ENCODE measurements at places on chromosomes 13 and 19.

DNA sequence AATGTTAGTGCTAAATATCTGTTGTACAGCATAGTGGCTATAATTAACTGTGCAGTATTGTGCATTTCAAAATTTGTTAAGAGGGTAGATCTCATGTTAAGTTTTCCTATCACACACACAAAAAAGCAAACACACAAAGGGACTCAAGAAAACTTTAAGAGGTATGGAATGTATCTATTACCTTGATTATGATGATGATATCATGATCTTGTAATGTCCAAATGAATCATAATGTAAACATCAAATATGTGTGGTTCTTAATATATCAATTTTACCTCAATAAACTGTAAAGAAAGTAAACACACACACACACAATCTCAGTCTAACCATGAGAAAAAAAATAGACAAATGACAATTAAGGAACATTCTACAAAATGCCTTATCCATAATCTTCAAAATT lies 934.6 kb downstream of the SLITRK1 start:
- no peak for DNase-seq

- DNase-seq = no peak
Observed at GRCh38 chr19:48735031-48735615, 5.3 kb downstream of the RASIP1 start.

DNA sequence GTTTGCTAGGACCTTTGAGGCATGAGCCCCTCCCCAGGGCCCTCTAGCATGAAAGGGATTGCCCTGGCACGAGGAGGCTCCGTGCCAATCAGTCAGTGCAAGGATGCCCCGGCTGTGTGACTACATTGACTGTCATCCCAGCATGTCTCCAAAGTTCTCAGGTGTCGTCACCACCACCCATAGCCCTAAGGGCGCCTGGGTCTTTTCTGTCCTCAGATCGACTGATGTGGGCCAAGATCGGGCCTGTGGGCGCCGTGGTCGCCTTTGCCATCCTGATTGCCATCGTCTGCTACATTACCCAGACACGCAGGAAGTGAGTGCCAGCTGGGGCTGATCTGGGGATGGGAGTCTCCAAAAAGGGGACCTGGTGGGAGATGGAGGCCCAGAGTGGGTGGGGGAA lies 18.4 kb downstream of the MAG start:
- DNase-seq = no peak

DNA sequence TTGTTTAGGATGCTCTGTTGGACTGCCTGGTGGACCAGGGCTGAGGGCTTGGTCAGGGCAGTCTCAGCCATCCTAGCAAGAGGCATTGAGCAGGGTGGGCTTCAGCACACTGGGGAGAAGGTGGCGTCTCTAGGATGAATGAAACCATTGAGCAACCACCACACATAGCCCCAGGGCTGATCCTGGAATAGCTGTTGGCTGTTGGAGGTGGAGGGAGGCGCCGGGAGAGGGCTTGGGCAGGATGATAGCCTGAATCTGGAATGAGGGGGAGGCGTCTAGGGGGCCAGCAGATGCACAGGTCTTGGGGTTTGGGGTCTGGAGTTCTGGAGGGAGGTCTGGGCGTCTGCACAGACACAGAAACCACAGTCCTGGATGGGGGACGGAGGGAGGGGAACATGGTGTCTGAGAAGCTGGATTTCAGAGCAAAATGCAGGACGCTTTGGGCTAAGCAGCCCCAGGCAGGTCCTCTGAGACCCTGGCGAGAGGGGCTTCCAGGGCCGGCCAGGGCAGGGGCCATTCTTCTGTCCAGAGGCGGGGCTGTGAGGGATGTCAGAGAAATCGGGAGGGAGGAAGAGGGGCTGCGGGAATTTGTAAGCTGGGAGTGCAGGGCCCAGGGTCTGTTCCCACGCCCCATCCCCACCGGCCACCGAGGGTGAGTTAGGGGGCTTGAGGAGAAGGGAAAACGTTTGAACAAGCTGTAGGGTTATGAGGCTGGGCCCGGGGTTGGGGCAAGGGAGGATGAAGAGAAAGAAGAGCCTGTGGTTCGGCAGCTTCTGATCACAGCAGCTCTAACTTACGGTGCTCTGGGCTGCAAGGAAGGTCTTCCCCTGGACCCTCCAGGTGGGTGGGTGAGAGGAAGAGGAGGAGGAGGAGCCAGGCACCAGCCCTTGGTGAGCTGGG lies 5.2 kb downstream of the TRAPPC5 start:
- no peak for DNase-seq

GRCh38 chr19:38211766-38212165 lies 12.3 kb downstream of the DPF1 start:
- DNase-seq = no peak

- no peak for DNase-seq
Observed at GRCh38 chr19:15631817-15632216, 8.9 kb upstream of the CYP4F3 start.

DNA sequence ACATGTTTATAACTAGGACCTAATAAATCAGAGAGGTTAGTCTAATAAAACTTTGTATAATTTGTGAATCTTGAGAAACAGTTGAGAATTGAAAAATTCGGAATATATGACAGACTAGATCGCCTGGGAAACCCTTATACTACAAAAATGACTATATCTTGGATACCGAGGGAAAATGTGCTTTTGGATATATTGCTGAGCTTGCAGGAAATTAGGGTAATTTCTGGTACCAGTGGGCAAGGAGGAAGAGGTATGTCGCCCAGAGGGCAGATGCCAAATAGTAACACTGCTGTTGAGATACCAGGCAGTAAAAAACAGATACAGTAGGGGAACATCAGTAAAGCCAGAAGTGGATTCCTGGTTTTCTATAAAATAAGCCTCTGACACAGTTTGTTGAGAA lies 17.3 kb downstream of the MPHOSPH8 start:
- DNase-seq = no peak

DNA sequence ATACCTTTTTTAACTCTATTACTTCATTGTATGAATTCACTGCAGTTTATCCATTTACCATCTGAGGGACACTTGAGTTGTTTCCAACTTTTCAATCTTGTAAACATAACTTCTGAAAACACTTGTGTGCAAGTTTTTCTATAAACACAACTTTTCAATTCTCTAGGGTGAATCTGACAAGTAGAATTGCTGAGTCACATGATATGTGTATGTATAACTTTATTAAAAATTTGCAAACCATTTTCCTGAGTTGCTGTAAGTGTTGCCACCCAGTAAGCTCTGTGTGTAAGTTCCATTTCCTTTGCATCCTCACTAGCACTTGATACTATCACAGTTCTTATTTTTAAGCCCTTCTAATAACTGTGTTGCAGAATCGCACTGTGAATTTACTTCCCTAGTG lies 1415.6 kb upstream of the ATXN8OS start:
- no peak for DNase-seq

DNA sequence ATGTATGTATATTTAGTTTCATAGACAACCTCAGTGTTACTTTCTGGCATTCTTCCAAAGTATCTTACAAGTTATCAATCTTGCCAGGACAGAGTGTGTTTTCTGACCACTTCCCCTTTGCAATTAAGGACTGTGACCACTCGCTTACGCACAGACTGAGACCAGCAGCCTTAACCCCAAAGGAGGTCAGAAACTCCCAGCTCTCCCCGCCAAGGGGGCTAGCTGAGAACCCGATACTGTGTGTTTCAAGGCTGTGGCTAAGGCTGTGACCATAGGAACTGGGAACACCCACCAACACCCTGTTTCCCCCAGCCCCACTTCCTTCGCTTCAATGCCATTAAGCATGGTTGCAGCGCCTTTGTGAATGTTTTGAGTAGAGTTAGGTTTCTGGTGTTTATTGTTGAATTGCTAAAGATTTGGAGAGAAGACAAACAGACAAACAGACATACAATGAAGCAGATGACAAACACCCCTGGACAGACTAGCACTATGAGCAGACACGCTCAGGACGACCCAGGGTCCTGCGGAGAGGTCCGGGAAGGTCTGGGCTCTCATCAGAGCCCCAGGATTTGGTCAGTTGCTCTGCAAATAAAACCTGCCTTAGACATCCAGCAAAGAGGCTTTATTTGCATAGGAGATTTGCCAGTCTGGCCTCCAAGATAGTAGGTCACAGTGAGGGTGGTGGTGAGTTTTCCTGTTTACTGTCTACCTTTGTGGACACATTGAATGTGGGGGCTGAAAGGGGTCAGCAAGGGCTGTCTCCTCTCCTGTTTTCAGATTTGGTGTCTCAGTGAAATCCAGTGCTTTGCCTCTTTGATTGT lies 25.0 kb upstream of the TNFSF11 start:
- DNase-seq = no peak

DNA sequence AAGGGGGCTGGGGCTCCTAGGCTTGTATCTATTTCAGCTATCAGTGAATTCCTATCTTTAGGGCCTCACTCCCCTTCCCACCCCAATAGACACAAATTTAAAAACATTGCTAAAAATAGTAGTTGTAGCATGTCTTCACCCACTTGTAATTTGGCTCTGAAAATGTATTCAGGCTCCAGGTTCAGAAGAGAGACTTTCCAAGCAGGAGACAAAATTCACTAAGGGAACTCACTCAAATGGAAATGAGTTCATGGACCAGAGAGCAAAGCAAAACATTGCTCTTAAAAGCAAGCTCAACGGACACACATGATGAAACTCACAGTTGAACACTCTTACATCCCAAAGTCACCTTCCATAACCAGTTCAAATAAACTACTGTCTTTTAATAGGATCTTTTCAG lies 36.8 kb downstream of the PHF11 start:
- DNase-seq = no peak

GRCh38 chr13:91072486-91072885 lies 275.0 kb upstream of the MIR17HG start:
- no peak for DNase-seq

DNA sequence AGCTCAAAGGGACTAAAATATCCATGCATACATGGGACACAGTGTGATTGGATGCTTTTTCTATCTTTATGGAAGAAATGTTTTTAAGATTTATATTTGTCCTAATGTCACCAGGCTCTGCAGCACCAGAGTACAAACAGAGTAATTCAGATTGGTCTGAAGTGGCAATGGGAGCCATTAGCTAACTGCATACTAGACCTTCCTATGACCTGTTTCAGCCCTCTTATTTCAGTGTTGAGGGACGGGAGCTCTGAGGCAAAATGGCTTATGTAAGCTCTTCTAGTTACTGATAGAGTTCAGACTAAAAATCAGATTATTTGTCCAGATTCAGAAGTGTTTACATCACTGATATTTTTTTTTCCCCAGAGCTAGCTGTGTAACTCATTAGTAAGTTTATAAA lies 4.9 kb downstream of the SLAIN1 start:
- no peak for DNase-seq

DNA sequence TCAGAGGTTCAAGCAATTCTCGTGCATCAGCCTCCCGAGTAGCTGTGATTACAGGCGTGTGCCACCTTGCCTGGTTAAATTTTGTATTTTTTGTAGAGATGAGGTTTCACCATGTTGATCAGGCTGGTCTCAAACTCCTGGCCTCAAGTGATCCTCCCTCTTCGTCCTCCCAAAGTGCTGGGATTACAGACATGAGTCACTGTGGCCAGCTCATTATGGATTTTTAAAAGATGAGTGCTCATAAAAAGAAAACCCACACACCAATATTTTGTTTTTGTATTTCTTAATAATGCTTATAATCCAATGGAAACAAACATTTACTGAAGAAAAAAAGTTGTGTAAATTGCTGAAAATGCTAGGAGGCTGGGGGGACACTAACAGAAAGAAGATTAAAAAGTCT lies 5.0 kb upstream of the MICU2 start:
- DNase-seq = no peak

- no peak for DNase-seq
Observed at GRCh38 chr13:31208559-31209122, 8.9 kb downstream of the B3GLCT start.

GRCh38 chr19:9620842-9621155 lies 233 bp downstream of the ZNF561 start:
- DNase-seq = no peak

GRCh38 chr19:6856749-6857372 lies 30.5 kb upstream of the ADGRE1 start:
- DNase-seq = no peak

DNA sequence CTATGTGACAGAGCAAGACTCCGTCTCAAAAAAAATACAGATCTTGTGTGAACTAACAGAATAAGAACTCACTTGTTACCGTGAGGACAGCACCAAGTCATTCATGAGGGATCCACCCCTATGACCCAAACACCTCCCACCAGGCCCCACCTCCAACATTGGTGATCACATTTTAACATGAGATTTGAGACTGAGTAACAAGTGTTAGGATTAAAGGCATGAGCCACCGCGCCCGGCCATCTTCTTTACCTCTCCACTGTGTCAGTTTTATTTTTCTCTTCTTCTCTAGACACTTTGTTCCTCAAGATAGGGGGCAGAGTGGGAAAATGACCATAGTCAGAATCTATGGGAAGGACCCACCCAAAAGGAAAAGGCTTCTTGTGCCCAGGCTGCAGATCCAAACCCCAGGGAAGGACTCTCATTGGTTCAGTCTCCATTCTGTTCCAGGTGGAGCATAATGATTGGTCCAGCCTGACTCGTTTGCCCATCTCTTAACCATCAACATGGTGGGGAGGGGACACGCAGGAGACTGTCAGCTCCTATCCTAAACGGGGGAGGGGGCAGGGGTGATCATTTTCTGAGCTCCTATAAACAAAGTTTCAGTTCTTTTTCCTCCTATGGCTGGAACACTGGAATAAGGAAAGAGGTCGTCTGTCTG lies 1.3 kb upstream of the CALM3 start:
- DNase-seq = no peak

DNA sequence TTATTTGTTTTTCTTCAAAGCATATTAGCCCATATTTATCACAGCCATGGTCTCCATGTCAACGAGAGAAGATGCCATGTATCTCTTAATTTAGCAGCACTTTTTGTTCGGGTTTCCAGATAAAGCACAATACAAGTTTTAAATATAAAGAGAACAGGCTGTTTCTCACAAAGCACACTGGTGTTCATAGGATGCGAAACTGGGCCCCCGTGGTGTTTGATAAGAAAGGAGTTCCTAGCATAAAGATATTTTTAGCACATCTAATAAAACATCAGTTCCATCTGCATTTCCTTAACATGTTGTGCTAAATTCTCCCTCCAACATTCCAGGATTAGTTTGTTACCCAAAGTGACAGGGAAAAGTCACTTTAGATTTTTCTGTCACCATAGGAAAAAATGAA lies 72.4 kb upstream of the EDNRB start:
- DNase-seq = no peak
